ENCODE measurements at places on chromosomes 7 and 10.
A peak's percentile ranks its signal among the peaks of the same experiment; 100 is the strongest.

GRCh38 chr10:95464280-95464679, 96.9 kb downstream of the SORBS1 start:
- no peak for DNase-seq

DNA sequence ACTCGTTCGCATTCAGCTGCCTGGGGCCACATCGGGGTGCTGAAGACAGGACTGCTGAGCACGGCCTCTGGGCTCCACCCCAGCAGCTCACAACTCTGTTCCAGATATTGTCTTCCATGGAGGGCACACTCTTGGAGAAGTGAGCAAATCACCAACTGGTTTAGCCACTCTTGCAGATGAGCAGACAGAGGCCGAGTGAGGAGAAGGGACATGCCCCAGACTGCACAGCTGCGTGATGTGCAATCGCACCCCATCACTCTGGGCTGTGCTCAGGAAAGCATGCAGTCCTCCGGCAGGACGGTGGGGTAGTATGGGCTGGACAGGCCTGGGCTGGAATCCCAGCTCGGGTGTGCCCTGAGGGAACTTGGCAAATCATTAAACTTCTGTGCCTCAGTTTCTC, 111.6 kb downstream of the FAM53B start:
- no peak for DNase-seq

DNA sequence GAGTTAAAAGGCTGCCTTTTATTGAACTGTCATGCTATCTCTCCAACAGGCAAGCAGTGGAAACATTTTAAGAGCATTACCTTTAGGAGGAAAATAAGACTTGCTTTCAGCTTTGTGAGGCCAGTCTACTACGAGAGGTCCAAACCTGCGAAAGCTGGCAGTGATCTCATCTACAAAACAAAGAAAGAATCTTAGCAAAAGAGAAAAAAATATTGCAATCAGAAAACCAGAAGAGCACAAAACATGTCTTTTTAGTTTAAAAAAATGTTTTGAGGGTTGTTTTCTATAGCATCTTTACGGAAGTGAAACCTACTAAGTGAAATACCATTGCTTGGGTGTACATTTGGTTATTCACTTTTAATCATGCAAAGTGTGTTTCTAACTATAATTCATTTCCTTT, 147.9 kb downstream of the CPEB3 start:
- DNase-seq = no peak

GRCh38 chr7:143250822-143251221, 12.4 kb upstream of the GSTK1 start:
- DNase-seq = no peak

- no peak for DNase-seq
These were observed 524.9 kb downstream of the CNTNAP2 start for GRCh38 chr7:146641491-146641890.

- peak; percentile 57 for DNase-seq
These were observed 129.1 kb upstream of the PPP1R3A start for GRCh38 chr7:114047889-114048288.

DNA sequence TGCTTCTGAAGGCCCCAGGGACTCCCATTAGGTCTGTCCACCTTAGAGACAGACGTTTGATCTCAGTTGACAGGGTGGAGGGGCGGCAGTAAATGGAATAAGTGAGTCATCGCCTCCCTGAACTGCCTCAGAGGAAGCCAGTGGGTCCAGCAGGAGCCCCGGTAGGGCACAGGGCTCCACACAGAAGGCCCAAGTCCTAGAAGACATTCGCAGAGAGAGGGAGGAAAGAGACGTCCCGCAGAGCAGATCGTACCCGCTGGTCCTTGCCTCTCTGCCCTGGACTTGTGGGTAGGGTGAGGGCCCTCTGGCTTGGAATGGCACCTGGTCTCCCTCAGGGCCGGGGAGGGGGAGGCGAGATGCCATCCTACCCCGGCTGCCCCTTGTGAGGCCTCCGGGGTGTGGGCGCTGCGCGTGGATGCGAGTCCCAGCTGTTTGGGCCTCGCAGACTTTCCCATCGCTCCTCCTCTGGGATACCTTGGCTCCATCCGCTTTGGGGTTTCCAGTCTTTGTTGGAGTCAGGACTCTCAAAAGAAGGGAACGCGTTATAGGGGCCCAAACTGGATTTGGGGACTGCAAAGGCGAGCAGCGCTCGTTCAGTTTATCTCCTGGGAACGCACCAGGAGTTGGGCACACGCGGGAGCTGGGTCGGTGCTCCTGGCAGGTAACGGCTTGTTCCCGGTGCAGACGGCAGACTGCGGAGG, 5.1 kb downstream of the TLX1 start:
- no peak for DNase-seq

- peak; percentile 87 for DNase-seq
These were observed 18.7 kb upstream of the ZNF488 start for GRCh38 chr10:47402641-47403301.

- DNase-seq = no peak
These were observed 62.1 kb downstream of the MET start for GRCh38 chr7:116733924-116734580.

DNA sequence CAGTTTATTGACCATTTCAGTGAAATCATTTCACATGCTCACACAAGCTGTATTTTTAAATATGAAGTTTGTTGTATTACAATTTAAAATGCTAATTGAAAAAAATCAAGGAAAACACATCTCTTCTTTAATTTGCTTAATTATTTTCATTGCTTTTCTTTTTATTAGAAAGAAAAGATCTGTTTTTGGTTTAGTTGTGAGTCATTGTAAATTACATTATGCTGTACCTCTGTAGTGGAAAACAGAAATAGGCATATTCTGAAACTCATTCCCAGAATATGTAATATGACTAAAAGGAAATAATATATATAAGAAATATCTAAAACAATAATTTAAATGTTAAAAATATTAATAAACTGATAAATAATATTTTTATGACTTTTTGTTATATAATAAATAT, 161.9 kb downstream of the HGF start:
- DNase-seq = no peak

DNA sequence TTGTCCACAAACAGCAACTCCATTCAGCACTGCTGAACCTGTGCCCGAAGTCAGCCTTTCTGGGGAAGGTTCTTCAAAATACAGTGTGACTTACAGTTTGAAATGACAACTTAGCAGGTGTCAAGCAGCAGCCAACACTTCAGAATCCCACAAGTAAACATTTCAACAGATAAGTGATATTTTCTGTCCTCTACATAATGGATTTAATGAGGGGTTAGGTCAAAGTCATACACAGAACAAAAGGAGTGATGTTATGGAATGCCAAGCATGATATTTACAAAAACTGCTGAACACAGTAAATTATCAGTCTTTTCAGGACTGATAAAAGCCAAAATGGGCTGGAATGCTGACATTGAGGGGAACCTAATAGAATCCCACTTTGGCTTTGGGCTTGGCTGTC, 77.6 kb upstream of the JAZF1 start:
- no peak for DNase-seq

- peak; percentile 67 for DNase-seq
These were observed 798 bp downstream of the PPIF start for GRCh38 chr10:79347894-79348639.

- no peak for DNase-seq
These were observed 46.6 kb downstream of the BTRC start for GRCh38 chr10:101400585-101400984.

DNA sequence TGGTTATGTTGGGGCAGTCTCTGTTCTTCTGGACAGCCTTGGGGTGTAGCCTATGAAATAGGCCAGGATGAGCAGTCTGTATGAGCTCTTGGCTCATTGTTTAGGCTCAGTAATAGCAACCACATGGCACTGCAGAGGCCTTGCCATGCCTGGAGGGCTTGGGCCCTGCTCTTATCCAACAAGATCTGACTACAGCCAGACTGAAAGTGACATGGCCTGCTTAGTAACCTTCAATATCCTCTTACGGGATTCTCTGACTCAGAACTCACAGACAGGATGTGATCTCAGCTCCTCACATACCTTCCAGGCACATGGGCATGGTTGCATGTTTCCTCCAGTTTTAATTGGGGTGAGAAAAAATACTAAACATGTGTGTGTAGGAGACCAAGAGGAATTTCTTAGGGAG, 289.3 kb downstream of the PTEN start:
- peak; percentile 93 for DNase-seq

- DNase-seq = no peak
These were observed 7.7 kb downstream of the CLCN1 start for GRCh38 chr7:143323653-143324052.

DNA sequence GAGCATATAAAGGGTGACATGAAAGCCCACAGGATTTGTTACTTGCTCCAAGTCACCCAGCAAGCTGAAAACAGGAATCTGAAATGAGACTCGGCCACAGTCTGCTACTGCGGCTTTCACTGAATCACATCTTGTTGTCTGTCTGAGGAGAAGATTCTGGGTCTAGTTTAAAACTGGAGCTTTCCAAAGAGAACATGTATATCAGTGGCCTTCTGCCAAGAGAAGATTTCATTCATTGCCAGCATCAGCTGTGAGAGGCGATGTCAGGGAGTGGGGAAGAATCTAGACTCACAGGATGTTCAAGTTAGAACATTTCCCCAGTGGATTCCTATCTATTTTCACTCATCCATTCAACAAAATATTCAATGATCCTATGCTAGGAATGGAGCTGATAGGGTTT, 122.8 kb downstream of the GALNT17 start:
- no peak for DNase-seq

DNA sequence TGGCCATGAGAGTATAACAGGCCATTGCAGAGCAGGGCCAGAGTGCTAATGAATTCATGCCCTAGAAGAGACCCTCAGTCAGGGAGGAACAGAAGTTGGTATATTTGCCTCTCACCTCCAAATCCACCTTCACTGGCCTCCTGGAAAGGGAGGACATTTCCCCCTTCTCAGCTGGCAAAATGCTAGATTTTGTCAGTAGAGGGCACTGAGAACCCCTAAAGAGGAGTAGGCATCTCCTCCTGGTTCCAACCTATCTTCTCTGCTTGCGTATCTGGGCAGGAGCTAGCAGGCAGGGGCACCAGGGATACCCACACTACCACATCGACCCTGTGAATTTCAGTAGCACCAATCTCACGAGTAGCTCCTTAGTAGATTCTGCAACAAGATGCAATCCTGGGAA, 79.8 kb upstream of the GHITM start:
- peak; percentile 10 for DNase-seq

DNA sequence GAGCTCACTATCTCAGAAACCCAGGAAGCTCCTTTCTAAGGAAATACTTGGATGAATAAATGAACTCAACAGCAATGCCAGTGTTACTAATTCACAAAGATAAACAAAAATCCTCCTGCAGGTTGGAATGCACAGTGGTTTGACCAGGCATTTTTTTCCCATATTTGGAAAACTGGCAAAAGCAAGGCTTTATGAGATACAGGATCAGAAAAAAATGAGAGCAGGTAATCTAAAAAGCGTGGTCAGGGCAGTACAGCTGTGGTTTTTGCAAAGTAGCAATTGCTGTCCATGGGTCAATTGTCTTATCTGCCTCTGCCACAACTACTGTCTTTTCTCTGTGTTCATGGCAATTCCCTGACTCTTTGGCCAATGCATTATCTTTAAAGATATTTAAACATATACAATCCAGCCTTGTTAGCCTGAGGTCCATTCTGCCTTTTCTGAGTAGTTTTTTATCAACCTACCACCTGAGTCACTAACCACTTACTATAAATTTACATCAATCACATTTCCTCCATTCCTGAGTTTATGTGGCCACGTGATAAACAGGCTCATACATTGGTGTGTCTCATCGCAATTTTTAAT, 564.5 kb upstream of the IGFBP3 start:
- peak; percentile 62 for DNase-seq

DNA sequence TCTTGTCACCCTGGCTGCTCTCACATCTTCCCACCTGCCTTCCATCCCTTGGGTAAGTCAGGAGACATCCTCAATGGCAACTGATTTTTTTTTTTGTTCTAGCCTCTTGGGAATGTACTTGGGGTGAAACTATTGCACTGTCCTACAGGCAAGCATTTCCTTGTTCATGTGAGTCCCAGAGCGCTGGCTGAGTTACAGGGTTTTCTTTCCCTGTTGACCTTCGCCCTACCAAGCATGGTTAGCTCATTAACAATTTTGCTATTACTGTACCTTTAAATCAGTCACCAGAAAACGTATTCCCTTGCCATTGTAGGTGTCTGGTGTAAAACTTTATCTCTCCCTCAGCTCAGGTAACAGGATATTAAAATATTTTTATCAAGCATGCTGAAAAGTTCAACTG, 98.9 kb downstream of the PRLHR start:
- no peak for DNase-seq

Data from AG08395 (cell line).